ENCODE measurements at places on chromosomes 4 and X.

- DNase-seq: peak; percentile 85
Measured at GRCh38 chr4:163161536-163162205, 5.0 kb downstream of the NAF1 start.

- DNase-seq: peak; percentile 90
Measured at GRCh38 chr4:53932796-53933610, 131.4 kb downstream of the CHIC2 start.

DNA sequence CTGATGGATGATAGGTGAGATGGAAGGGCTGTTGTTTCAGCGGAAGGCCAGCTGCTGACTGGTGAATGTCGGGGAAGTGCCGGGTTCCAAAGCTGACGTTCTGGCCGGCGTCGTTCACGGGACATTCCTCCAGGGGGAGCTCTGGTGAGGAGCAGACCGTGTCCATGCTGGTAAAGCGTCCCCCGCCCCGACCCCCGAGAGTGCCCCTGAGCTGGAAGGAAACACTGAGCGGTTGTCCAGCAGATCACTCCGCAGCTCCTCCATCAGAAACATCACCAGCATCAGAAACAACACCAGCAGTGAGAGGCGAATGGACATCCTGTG, 18.6 kb upstream of the ADRA2C start:
- DNase-seq: no peak

GRCh38 chr4:8058031-8058479, 100.6 kb downstream of the ABLIM2 start:
- no peak for DNase-seq

- DNase-seq: no peak
Measured at GRCh38 chr4:30525662-30526315, 194.4 kb upstream of the PCDH7 start.

DNA sequence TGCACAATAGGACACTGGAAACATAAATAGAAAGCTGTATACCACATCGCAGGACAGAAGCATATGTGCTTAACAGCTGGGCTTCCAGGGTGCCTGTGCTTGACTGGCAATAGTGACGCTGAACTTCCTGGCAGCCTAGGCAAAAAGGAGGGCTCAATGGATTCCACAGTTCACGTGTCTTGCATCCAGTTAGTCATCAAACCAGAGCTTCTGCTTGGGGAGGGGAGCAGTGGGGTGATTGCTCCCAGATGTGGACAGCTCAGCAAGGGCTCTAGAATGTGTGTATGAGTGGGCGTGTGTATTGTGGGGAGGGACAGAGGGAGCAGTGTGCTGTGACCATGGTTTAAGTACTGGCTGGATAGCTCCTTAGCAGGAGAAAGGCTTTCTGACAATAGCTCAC, 2.3 kb downstream of the PRRG3 start:
- DNase-seq: peak; percentile 60

All from EL (cell line).